Pancreas (tissue), 10 donors: ENCODE measurements at places on chromosomes 2 and 18.

DNA sequence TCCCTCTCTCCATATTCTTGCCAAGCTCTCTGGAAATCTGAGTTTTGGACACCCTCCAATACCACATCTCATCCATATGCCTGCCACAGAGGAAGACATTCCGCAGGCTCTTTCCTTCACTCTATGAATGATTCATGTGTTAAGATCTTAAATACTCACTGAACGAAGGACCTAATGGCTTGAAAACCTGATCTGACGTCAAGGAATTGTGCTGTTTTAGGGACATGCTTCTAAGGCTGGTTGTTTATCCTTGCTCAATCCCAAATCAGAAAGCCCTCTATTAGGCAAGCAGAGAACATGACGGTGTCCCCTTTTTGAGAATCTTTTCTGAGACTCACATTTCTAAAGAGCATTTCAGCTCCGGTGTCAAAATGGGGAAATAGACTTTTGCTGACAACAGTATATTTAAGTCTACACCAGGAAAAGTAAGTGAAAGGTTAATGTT, 83.7 kb upstream of the GALNT5 start:
- no peak overlapping the region for H3K4me3 ChIP-seq
- no peaks in the 10 kb centered on the region for H3K4me1 ChIP-seq
- no peak overlapping the region for H3K27ac ChIP-seq
- DNase-seq, result no peak
- H3K27me3 ChIP-seq, result no peaks in the 10 kb centered on the region
- no peaks in the 10 kb centered on the region for H3K36me3 ChIP-seq

DNA sequence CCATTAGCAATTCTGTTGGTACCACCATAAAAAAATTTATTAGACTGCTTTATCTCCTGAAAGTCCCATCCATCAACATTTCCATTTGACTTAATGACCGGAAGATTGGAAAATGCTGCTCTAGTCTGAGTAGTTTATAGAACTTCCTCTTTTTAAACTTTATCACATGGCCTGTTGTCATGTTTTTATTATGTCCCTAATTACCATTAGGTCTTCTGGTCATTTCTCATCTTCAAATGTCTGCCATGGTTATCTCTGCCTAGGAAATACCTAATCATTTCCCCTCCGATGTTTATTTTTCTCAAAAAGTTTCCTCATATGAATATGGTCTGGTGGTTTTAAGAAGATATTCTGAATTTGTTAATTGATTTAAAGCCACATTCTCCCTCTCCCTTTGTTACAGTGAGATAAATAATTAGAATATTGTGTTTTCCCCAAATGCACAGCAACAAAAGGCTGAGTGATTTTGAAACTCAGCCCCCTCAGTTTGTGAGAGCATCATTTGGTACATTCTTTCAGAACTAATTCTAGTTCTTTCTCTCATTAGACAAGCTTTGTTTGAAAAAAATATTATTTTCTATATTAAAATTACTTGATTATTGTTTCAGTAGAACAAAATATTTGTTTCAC, 317.1 kb upstream of the ST6GAL2 start:
- H3K4me1 ChIP-seq, result no peaks in the 10 kb centered on the region
- H3K27me3 ChIP-seq, result no peaks in the 10 kb centered on the region
- H3K27ac ChIP-seq, result no peak overlapping the region
- H3K36me3 ChIP-seq, result no peaks in the 10 kb centered on the region

GRCh38 chr2:104788742-104789455, 65.0 kb upstream of the POU3F3 start:
- no peak for DNase-seq
- H3K36me3 ChIP-seq, result no peaks in the 10 kb centered on the region
- H3K27ac ChIP-seq, result no peak overlapping the region
- H3K4me1 ChIP-seq, result no peaks in the 10 kb centered on the region
- no peak overlapping the region for H3K4me3 ChIP-seq

DNA sequence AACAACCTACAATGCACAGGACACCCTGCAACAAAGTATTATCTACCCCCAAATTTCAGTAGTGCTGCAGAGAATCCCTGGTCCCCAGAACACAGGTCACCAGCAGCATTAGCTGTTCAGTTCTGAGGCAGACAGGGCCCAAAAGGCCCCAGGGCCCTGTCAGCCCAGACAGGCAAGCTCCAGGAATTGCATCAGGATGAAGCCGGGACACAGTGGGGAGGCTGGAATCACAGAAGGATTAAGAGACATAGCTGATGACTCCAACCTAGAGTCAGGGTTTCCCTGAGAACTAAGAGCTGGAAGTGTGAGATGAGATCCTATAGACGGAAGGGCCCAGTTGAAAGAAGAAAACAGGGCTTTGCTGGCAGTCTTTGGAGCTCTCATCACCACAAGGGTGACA, 148.1 kb downstream of the GALNT14 start:
- no peak overlapping the region for H3K27ac ChIP-seq
- no peaks in the 10 kb centered on the region for H3K36me3 ChIP-seq
- H3K27me3 ChIP-seq, result no peaks in the 10 kb centered on the region
- no peak for DNase-seq
- H3K4me3 ChIP-seq, result no peak overlapping the region

GRCh38 chr2:228469721-228470120, 288.2 kb upstream of the SPHKAP start:
- no peak overlapping the region for H3K4me3 ChIP-seq
- DNase-seq, result no peak

DNA sequence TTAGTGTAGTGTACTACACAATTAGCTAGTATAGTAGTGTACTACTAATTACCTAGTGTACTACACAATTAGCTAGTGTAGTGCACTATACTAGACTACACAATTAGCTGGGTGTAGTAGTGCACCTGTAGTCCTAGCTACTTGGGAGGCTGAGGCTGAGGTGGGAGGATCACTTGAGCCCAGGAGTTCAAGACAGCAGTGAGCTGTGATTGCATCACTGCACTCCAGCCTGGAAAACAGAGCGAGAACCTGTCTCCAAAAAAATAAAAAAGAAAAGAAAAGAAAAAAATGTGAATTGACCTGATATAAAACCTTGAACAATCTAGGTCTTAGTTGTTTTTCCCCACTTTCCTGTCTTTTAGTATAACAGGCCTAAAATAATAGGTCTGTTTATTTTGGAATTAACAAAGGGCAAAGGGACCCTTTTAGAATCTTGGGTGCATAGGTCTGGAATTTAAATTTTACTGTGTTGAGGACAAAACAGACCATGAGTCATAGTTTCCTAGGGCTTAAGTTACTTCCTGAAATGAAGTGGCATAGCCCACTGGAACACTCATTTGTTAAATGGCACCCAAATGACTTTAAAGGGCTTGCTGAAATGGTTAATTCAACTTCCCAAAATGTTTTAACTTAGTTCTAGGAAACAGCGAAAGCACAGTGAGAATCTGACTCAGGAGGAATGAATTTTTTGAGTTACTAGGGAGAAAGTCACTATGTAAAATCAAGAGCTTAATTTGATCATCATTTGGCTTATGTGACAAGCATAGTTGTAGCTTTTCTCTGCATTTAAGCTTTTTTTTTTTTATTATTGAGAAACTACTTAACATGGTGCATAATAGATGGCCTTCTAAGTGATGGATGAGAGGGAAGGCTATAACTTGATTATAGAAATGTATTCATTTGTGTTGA, 50.7 kb upstream of the ARL5A start:
- H3K4me1 ChIP-seq, result no peaks in the 10 kb centered on the region
- H3K27me3 ChIP-seq, result no peaks in the 10 kb centered on the region
- H3K36me3 ChIP-seq, result no peaks in the 10 kb centered on the region
- no peak overlapping the region for H3K27ac ChIP-seq

GRCh38 chr2:161136696-161137324, 23.4 kb upstream of the TANK start:
- no peaks in the 10 kb centered on the region for H3K36me3 ChIP-seq
- no peak overlapping the region for H3K27ac ChIP-seq
- peaks cover 27% of the 10 kb centered on the region for H3K4me1 ChIP-seq
- no peak overlapping the region for H3K4me3 ChIP-seq
- no peaks in the 10 kb centered on the region for H3K27me3 ChIP-seq

GRCh38 chr2:239660390-239661230, 259.8 kb upstream of the HDAC4 start:
- H3K27me3 ChIP-seq, result peaks cover 3% of the 10 kb centered on the region
- no peak for DNase-seq
- H3K36me3 ChIP-seq, result no peaks in the 10 kb centered on the region
- no peaks in the 10 kb centered on the region for H3K4me1 ChIP-seq
- no peak overlapping the region for H3K4me3 ChIP-seq

DNA sequence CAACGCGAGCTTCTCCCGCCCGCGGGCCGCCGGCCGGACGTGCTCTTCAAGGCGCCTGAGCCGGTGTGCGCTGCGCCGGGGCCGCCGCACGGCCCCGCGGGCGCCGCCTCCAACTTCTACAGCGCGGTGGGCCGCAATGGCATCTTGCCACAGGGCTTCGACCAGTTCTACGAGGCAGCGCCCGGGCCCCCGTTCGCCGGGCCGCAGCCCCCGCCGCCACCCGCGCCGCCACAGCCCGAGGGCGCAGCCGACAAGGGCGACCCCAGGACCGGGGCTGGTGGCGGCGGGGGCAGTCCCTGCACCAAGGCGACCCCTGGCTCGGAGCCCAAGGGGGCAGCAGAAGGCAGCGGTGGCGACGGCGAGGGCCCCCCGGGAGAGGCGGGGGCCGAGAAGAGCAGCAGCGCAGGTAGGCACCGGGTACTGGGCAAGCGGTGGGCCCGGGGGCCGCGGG, 676 bp downstream of the HOXD11 start:
- H3K4me1 ChIP-seq, result no peaks in the 10 kb centered on the region
- peaks cover 12% of the 10 kb centered on the region for H3K27me3 ChIP-seq
- DNase-seq, result no peak
- H3K27ac ChIP-seq, result no peak overlapping the region
- no peak overlapping the region for H3K4me3 ChIP-seq

- DNase-seq, result no peak
- H3K27me3 ChIP-seq, result no peaks in the 10 kb centered on the region
- H3K4me3 ChIP-seq, result no peak overlapping the region
Observed at GRCh38 chr2:85935746-85936208, 47.0 kb upstream of the ST3GAL5 start.

DNA sequence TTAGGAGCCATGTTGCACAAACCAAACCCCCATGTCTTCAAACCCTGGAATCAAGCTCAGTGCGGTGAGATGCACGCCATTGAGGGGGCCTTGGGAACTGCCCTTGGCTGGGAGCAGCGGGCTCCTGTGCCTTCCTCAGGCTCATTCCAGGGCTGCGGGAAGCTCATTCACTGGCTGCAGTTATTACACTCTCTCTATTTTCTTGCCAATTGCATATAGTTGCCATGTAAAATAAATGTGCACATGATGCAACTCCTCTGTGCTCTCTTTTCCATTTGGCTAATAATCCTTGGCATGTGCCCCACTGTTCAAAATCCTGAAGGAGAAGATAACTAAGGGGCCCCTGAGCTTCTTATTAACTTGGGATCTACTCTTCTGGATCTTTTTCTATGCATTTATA, 74.7 kb downstream of the KCTD1 start:
- no peak overlapping the region for H3K4me3 ChIP-seq
- DNase-seq, result no peak
- no peaks in the 10 kb centered on the region for H3K36me3 ChIP-seq
- H3K27ac ChIP-seq, result no peak overlapping the region

- H3K27ac ChIP-seq, result peak overlapping the region; percentile 69
- no peaks in the 10 kb centered on the region for H3K36me3 ChIP-seq
- H3K4me3 ChIP-seq, result no peak overlapping the region
- H3K27me3 ChIP-seq, result no peaks in the 10 kb centered on the region
- no peak for DNase-seq
- H3K4me1 ChIP-seq, result peaks cover 8% of the 10 kb centered on the region
Observed at GRCh38 chr2:47345590-47345924, 57.4 kb upstream of the MSH2 start.

DNA sequence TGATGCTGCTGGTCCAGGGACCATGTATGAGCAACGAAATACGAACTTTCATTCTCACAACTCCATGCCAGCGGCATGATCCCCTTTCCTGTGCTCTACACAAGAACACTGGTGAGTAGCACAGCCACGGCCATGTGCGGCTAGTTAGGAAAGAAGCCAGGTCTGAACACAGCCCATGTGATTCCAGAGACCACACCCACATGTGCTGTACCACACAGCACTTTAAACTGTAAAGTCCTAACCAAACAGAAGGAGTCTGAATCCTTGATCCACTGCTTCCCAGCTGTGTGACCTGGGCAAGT, 33.0 kb upstream of the ACAA2 start:
- no peaks in the 10 kb centered on the region for H3K36me3 ChIP-seq
- H3K27ac ChIP-seq, result no peak overlapping the region
- H3K27me3 ChIP-seq, result no peaks in the 10 kb centered on the region
- DNase-seq, result no peak
- no peak overlapping the region for H3K4me3 ChIP-seq
- no peaks in the 10 kb centered on the region for H3K4me1 ChIP-seq

GRCh38 chr2:62641410-62641843, 64.1 kb upstream of the EHBP1 start:
- no peak overlapping the region for H3K4me3 ChIP-seq
- H3K36me3 ChIP-seq, result no peaks in the 10 kb centered on the region
- no peaks in the 10 kb centered on the region for H3K27me3 ChIP-seq

- no peaks in the 10 kb centered on the region for H3K36me3 ChIP-seq
- no peaks in the 10 kb centered on the region for H3K27me3 ChIP-seq
- H3K4me3 ChIP-seq, result no peak overlapping the region
- H3K4me1 ChIP-seq, result no peaks in the 10 kb centered on the region
- H3K27ac ChIP-seq, result no peak overlapping the region
Observed at GRCh38 chr2:18799397-18799796, 210.0 kb upstream of the NT5C1B start.

- no peaks in the 10 kb centered on the region for H3K27me3 ChIP-seq
- H3K4me3 ChIP-seq, result no peak overlapping the region
- H3K27ac ChIP-seq, result no peak overlapping the region
- H3K4me1 ChIP-seq, result peaks cover 6% of the 10 kb centered on the region
- H3K36me3 ChIP-seq, result no peaks in the 10 kb centered on the region
Observed at GRCh38 chr2:126304154-126304553, 351.8 kb upstream of the GYPC start.

GRCh38 chr2:232511336-232511890, 8.8 kb upstream of the PRSS56 start:
- no peaks in the 10 kb centered on the region for H3K36me3 ChIP-seq
- no peaks in the 10 kb centered on the region for H3K4me1 ChIP-seq
- no peak for DNase-seq
- no peak overlapping the region for H3K27ac ChIP-seq

- no peak overlapping the region for H3K4me3 ChIP-seq
- DNase-seq, result no peak
- H3K4me1 ChIP-seq, result no peaks in the 10 kb centered on the region
- H3K36me3 ChIP-seq, result no peaks in the 10 kb centered on the region
Observed at GRCh38 chr2:31049264-31049663, 89.0 kb downstream of the GALNT14 start.

DNA sequence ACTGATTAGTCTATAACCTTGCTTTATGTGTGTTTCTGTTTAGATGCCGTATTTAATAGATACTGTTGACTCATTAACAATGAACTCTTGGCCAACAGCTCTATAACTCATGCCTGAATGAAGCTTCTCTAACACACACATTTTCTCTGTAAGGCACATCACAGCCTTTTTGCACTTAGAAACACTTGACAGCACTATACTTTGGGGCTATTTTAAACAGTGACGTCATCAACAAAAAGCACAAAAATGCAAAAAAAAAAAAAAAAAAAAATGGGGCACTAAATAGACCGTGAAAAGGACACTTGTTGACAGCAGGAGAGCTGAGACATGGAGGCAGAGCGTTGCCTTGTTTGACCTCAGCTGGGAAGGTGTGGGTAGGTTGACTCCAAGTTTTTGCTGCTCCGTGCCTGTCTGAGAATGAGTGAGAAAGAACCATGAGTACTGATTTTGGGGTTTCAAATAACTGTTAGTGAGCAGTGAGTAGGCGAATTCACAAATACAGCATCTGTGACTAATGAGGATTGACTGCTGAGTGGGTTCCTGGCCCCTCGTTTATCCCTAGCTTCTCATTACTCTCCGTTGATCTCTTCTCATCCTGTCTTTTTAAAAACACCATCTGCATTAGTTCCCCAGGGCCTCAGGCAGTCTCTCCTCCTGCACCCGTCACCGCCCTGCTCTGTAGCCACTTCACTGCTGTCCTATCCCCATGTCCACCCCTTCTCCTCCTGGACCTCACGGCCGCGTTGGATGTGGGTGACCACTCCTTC, 24.4 kb downstream of the SPP2 start:
- H3K27me3 ChIP-seq, result no peaks in the 10 kb centered on the region
- DNase-seq, result no peak
- H3K4me1 ChIP-seq, result no peaks in the 10 kb centered on the region
